Stimulated activated CD8-positive, alpha-beta memory T cell treated with anti-CD3 and anti-CD28 coated beads, Interleukin-15, amount 100 ng/mL, for 4 hours (primary cell): ENCODE measurements at places on chromosomes 2 and 18.
A peak's percentile ranks its signal among the peaks of the same experiment; 100 is the strongest.

DNA sequence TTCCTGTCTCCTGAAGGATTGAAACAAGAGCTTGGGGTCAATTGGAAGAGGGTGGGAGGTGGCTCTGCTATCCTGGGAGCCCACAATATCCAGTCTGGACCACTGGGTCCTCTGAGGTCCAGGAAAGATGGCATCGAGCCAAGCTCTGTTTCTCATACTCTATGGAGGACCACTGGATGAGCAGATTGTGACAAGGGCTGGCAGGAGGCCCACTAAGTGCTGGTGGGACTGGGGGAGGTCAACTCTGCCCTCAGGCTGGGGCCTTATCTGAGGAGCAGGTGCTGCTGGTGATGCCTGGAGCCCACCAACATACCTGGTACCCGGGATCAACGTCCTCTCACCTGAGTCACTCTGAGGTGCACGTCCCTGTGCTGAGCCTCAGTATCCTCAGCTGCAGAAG, 142.4 kb downstream of the NDUFA10 start:
- no peak for DNase-seq

DNA sequence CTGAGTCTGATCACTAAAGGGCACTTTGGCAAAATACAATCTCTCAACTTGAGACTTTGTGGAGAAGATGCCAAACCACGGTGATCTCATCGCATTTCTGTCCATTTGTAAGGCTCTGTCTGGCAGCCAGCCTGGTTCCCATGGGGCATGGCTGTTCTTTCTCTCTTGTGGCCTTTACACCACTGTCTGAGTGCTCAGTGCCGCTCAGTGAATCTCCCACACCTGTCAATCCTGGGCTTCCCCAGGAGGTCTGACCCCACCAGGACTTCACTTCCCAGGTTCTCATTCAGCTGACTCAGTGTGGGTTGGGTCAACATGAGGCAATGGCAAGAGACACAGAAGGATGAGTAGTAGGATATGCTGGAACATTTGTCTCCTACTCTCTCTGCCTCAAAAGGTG, 96.8 kb upstream of the TRIB2 start:
- DNase-seq = no peak

- no peak for DNase-seq
These were observed 92.6 kb upstream of the VRK2 start for GRCh38 chr2:57954020-57954419.

- DNase-seq = no peak
These were observed 39.3 kb upstream of the EPB41L3 start for GRCh38 chr18:5582849-5583681.

DNA sequence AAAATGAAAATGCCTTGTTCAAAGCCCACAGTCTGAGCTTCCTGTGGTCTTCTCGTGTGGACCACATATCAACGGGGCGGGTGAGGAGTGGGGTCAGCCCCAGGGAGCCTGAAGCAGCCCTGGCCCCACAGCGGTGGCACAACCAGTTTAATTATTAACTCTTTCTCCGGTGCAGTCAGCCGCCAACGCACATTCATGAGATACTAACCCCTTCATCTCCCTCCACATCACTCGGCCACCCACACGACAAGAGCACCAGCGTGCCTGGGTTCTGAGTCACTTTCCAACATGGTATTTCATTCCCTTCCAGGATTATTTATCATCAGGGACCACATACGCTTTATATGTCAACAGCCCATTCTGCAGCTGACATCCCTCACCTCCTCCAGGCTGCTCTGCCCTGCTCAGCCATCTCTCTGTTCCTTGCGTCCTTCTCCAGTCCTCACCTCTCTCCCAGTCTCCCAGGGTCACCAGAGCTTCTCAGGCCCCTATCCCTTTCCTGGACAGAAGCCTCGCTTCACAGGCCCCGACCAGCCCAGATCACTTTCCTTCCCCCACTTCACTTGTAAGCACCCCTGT, 48.0 kb upstream of the ID2 start:
- no peak for DNase-seq

DNA sequence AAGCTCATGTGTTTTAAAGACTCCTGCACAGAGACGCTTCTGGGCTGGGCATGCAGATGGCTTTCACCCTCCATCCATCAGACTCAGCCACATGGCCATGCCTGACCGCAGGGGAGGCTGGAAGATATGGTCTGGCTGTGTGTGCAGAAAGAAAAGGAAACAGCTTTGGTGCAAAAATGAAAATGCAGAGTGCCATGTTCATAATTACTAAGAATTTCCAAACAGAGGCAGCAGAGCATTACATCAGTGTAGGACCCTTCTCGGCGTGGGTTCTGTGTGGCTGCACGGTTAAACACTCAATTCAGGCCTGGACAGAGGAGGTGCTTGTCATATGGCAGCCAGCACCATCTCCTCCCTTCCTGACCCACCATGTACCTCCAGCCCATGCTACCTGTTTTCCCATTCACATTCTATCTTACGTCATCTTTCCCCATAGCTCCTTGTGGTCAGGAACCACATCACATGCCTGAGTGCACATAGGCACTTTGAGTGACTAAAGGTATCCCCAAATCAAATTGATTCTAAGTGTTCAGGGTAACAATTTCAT, 200.3 kb upstream of the ID2 start:
- no peak for DNase-seq

GRCh38 chr2:42957109-42957860, 164.9 kb upstream of the HAAO start:
- no peak for DNase-seq

GRCh38 chr2:187527262-187527661, 27.0 kb downstream of the TFPI start:
- no peak for DNase-seq

DNA sequence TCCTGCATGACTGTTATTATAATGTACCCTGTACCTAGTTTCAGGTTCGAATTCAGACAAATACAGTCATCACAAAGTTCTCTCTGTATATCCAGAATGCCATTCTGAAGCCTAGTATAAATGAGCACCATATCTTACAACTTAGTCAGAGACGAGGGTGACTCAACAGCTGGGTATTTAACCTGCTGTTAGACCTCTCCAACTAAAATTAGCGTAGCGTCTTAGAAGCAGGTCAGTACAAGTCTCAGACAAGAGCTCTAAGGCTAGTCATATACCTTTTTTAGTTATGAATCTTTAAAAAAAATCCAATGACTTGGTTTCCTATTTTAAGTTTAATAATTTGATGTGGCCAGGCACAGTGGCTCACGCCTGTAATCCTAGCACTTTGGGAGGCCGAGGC, 74.1 kb downstream of the CABYR start:
- DNase-seq = no peak

GRCh38 chr2:237920673-237921072, 46.1 kb upstream of the UBE2F start:
- no peak for DNase-seq

DNA sequence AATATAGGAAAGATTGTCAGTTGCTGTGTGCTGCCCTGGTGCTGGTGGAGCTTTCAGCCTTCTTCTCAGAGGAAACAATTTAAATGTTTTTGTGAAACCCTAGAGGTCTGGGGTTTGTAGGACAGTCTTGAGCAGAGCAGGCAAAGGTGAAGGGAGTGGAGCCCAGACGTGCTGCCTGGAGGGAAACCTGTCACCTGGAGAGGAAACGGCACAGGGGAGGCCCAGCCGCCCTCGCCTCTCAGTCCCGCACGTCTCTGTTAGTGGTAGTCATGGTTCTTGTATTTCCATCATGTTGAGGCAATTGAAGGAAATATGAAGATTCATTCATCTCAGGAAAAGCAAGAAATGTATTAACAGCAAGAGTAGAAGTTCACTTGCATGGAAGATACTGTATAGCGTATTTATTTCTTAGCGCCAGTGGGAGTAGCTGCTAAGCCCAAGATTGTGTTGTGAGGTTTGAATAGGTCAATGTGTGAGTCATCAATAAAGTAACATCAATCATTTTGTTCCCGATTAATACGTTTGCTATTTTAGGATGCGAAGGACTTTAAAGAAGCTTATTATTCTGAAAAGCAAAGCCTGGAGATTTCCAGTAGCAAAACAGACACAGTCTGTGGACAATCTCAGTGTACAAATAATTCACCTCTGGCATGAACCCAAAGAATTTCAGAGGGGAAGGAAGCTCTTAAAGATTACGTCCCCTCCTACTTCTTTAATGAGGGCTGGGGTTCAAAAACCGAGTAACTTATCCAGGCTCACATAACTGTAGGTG, 70.4 kb downstream of the LRRFIP1 start:
- no peak for DNase-seq

GRCh38 chr2:43169987-43170386, 56.4 kb downstream of the ZFP36L2 start:
- no peak for DNase-seq

DNA sequence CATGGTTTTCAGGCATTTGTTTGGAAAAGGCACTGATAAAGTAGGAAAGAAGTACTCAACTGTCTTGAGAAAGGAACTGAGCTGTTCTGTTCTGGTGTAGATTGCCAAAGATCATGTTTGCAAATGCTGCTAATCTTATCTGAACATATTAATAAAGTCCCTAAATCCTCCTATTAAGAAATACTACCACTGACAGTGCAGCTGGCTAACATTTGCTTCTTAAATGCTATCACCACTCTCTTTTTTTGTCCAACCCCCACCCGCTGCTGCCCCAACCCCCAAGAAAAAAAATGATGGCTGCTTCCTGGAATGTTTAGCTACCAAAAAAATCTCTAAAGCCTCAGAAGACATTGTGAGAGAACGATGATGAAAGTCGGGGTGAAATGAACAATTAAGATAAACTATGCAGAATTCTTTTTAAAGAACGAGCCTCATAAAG, 130.7 kb downstream of the CCBE1 start:
- no peak for DNase-seq

GRCh38 chr2:37635504-37636380, 35.7 kb downstream of the CDC42EP3 start:
- DNase-seq = peak; percentile 78

DNA sequence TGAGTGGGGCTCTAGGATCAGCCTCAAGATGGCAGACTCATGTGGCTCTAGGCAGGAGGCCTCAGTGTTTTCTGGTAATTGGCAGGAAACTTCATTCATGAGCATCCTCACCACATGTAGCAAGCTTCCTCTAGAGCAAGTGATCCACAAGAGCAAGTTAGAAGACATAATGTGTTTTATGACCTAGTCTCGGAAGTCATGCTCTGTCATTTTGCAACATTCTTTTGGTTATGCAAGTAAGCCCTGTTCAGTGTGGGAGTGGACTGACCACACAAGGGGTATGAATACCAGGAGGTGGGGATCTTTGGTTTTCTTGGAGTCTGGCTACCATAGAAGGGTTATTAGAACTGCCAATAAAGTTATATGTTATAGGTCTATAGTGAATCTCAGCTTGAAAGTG, 66.8 kb upstream of the STK39 start:
- no peak for DNase-seq

DNA sequence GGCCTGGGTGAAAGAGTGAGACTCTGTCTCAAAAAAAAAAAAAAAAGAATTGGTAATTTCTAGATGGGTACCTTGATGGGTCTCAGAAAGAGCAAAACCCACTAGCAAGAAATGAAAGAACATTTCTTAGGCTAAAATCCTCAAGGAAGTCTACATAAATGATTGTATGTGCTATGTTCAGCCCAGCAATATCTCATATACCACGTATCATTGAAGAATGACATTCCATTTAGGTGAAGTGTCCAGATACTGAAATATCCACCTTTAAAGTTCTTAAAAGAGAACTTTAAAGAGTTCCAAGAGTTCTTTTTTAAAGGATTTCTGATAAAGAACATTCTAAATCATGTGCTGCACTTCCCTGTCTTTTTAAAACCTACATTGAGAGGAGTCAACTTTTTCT, 19.2 kb downstream of the NRP2 start:
- DNase-seq = no peak
